Stimulated activated CD8-positive, alpha-beta memory T cell treated with anti-CD3 and anti-CD28 coated beads, Interleukin-7, amount 100 ng/mL, for 48 hours (primary cell): ENCODE measurements at places on chromosomes 13 and 19.

GRCh38 chr19:4933528-4933927, 24.2 kb downstream of the UHRF1 start:
- no peak for DNase-seq

DNA sequence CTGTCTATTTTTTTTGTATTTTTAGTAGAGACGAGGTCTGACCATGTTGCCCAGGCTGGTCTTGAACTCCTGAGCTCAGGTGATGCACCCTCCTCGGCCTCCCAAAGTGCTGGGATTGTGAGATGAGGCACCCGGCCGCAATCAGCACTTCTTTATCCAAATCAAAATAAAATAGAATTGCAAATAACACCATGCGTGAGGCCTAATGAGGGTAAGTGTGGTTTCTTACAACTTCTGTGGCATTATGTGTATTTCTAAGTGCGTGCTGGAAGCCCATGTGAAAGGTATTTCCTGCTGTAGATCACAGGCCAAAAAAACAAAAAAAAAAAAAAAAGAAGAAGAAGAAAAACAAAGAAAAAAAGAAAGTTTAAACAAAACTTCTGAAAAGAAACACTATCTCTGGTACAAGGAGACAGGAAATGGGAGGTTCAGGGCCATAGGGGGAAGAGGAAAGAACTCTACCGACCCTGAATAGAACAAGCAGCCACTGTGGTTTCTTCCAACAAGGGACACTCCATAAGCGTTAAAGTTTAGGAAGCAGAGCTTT, 3.0 kb upstream of the GRAMD1A start:
- DNase-seq, result no peak

DNA sequence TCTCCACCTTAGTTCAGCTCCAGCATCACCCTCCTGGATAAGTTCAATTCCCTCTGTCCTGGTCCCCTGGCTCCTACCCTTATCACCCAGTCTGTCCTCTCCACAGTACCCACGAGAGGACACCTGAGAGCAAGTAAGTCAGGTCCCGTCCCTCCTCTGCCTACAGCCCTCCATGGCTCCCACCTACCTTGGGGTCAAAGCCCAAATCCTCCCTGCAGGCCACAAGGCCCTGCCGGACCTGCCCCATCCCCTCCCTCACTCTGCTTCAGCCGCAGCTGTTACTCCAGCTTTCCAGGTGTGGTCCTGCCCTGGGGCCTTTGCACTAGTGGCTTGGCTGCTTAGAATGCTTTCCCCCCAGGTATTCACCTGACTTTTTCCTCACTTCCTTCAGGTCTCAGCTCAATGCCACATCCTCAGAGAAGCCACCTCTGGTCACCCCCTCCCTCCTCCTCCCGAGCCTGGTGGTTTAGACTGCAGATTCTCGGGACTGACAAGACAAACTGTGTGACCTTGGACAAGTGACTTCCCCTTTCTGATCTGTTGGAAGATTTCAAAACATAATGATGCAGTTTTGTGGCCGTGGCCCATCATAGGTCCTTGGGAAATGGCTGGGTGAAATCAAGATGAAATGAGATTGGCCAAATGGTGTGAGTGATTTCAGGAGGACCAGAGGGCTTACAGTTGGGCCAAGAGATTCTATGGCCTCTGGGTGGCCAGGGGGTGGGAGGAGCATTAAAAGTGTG, 3.6 kb downstream of the TUBB4A start:
- DNase-seq, result no peak

- DNase-seq, result peak; percentile 77
These were observed 3.5 kb downstream of the LYPD5 start for GRCh38 chr19:43798546-43799409.

DNA sequence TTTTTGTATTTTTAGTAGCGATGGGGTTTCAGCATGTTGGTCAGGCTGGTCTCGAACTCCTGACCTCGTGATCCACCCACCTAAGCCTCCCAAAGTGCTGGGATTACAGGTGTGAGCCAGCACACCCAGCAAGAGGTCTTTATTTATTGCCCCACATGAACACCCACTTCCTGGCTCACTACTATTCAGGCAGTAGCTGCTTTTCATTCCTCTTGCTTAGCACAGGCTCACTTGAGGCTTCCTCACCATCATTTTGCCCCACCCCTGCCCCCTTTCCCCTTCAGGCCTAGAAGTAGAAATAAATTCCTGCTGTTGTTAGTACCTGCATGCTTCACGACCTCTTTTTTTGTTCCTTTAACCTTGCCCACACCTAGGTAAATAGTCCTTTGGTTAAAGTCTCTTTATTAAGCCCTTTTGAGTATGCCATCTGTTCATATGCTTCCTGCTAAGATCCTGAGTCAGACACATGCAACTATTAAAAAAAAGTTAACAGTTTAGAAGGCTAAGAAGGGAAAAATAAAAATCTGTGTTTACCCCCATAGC, 33.5 kb upstream of the ITM2B start:
- DNase-seq, result no peak

DNA sequence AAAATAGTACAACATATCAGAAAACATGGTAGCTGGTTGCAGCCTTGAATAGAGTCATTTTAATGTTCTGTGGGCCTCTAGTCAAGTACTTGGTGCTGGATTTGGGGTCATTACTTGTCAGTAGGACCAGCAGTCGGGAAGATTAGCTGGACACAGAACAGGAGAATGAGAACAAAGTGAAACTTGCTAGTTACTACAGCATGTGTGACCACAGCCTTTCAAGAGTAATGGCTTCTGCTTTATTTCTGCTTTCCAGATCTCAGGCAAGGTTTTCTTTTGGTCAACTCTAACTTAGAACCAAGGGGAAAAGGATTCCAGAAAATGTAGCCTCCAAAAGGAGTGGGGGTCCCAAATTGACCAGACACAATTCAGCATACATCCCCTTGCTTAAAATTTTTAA, 17.1 kb upstream of the VWA8 start:
- no peak for DNase-seq

DNA sequence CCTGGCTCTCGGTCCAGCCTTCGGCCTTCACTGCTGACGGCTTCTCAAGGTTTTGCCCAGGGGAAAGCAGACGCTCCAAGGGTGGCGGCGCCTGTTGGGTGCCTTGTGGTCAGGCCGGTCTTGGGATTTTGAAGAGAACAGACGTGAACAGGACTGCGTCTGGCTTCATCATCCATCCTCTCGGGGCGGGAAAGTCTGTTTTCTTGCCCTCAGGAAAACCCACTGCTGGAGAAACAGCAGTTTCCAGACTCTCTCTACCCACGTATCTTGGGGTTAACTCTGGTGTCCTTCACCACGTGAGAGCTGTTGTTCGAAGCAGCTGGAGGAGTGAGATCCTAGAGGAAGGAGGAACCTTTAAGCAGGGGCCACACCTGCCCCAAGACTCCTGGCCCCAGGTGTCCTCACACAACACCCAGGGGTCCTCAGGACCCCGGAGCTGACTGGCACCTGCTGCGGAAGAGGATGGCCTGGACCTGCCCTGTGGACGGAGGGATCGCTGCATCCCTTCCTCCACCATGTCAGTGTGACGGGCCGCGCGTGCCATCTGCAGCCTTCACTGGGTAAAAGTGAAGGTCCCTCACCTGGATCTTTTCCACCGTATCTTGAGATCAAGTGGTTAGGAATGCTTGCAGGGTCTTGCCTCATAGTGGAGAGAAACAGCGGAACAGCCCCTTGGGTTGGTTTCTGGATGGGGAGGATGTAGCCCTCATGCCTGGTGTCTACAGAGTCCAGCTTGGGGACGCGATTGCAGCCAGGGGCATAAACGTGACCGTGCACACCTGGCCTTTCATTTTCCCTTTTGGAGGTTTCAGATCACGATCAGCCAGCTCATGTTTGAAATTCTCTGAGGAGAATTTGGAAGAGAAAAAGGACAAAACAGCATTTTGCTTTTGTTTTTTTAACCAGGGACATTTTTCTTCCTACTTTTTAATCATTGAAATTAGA, 69.5 kb upstream of the MCF2L start:
- DNase-seq, result no peak

- DNase-seq, result no peak
These were observed 9.9 kb downstream of the RANBP3 start for GRCh38 chr19:5967994-5968430.

DNA sequence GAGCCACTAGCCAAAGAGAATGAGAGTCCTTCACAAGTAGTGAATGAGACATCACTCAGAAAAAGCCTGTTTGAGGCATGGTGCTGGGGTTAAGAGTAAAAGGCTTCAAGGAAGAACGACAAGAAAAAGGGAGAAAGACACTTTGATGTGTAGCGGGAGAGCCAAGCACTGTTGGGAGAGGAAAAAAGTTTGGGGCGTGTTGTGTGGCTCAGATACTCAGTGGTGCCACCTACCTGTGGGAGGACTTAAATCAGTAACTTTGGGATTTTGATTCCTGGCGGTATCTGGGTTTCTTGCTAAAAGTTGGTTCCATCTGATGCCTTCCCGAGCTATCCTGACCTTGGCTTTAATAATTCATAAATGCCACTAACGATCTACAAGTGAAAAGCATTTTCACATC, 12.3 kb downstream of the ELSPBP1 start:
- no peak for DNase-seq

DNA sequence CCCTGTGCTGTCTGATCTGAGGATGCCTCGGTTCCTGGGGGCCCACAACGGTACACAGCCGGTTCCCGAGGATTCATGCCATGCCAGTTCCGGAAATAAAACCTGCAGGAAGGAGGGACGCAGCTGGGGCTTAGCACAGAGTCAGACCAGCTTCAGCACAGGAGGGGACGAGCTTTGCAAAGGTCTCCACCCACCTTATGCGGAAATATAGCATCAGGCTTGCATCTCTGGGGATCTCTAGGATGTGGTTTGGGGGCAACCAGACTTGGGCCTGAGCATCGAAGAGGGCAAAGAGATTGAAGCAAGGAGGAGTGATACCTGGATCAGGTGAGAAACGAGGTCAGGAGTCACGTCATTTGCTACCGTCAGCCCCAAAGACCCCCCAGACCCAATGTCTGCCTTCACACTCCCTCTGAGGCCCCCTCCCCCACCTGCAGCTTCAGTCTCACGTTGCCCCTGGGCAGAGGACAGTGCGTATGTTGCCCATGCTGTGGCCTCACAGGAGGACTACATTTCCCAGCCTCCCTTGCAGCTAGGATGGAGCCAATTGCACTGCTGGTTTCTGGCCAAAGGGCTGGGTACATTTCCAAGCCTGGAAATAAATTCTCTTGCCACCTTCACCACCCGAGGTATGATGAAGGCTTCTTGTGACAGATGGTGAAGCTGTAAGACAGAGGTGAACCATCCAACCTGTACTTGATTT, 12.1 kb downstream of the TYK2 start:
- no peak for DNase-seq

DNA sequence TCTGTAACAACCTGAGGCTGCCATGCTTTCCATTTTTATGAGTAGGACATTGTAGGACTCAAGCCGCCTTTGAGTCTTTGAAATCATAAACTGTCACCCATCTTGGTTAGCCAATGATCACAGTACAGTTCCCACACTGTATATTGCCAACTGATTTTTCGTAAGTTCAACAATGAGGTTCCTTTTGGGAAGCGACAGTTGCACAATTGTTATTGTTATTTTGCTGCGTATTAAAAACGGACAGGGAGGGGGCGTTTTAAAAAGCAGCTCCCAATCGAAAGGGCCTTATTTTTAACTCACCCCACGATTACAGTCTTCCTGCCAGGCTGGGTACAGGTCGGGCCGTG, 601 bp downstream of the SLC46A3 start:
- DNase-seq, result no peak

- no peak for DNase-seq
These were observed 5.3 kb downstream of the PODNL1 start for GRCh38 chr19:13932911-13933393.

GRCh38 chr19:45218911-45219743, 26.1 kb downstream of the EXOC3L2 start:
- DNase-seq, result no peak

- no peak for DNase-seq
These were observed 7.0 kb downstream of the RPS9 start for GRCh38 chr19:54207676-54207982.

DNA sequence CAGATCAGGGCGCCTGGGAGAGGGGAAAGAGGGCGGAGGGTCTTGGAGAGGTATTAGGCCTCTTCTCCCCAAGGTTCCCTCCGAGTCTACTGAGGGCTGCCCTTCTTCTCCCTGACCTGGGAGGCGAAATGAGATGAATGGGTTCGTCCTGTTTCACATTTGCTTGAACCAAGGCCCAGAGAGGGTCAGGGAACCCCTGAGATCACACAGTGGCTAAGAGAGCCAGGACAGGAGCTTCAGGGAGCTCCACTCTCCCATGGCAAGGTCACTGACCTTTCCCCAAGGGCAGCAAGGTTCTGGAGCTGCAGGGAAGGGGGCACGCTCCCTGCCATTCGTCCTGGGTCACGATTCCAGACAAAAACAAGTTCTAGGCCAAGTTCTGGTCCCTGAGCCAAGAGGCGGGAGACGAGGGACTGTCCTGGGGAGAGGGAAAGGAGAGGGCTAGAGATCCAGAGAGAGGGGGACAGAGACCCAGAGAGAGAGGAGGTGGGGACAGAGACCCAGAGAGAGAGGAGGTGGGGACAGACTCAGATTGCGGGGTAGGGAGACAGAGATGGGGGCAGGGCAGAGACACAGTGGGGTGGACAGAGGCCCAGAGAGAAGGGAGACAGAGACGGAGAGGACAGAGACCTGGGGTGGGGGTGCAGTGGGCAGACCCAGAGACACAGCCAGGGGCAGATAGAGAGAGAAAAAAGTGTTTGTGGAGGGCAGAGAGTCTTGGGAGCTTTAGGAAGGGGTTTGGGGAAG, 541 bp downstream of the ASPDH start:
- no peak for DNase-seq

DNA sequence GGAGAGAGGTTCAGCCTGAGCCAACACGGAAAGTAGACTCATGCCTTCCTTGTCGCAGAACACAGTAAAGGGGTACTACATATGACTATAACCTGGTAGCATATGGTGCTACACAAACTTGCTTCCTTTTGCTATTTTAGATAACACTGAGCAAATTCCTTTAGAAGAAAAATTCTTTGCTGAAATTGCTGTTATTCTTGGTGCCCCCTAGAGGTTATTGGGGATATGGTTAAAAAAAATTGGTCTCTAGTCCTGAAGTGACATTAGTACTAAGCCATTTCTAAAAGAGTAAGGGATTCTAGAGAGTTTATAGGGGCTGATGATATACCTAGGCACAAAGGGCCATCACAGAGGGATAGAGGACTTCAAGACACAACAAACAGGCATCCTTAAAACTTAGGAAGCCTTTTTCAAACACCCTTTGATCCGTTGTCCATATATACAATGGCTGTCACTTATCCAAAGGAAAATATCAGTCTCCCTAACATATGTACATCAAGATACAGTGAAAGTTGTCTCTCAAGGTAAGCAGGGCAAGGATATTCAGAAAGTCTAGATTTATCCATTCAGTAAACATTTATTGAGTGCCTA, 13.9 kb upstream of the HS6ST3 start:
- no peak for DNase-seq

DNA sequence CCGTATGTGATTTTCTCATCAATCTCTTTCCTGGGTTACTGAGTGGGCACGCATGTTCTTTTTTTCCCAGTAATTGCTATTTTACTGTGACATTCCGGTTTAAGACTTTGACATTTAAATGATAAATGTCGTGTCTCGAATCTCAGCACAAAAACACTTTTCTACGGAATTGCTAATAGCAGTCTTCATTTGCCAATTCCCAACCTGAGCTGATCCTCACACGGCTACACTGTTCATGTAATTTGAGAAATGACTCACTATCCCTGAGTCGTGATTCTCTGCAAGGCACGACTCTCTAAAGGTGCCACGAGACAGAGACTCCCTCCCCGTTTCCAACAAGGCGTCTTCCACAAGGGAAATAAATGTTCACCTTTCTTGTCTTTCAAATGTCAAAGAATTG, 88.7 kb upstream of the USP29 start:
- no peak for DNase-seq
